ENCODE measurements at places on chromosomes 13 and 19. TPM values are rescaled to one million over a fixed set of nuclear protein-coding genes. Genes with fewer than 3 reads are reported as not detected.

FPR1 gene
- total RNA-seq, result not detected

PRRG2 gene
- 1.4 TPM for total RNA-seq

RASA3 gene
- total RNA-seq, result 13.7 TPM

CYP4F3 gene
- total RNA-seq, result not detected

SIGLEC14 gene
- not detected for total RNA-seq

SYNGR4 gene
- total RNA-seq, result not detected

ATP4B gene
- not detected for total RNA-seq

KPTN gene
- 20.1 TPM for total RNA-seq

DNA sequence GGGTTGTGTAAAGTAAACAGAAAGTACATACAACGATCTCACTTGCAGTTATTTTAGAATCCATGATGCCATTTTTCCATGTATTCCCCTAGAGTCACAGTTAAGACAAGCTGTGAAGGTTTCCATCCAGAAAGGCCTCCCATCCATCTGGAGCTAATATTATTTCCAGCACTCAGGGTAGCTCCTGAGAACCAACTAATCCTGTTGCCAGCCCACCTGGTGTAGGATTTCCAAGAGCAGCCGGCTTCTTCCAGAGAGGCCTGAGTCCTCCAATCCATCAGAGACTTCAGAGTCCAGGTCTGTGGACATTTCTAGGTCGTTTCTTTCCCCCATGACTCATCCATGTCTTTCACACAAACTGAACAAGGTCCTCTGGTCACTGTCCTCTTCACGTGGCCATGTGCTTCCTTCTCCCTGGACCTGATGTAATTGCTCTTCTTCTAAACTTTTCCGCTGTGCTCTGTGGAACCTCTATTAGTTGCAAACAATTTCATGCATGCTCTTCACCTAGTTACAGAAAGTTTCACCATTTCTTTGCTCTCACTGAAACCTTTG, 270.3 kb upstream of the TMTC4 start:
- no peak for DNase-seq

GRCh38 chr13:67772807-67773453, 542.8 kb upstream of the PCDH9 start:
- no peak for DNase-seq

GRCh38 chr13:37138926-37139325, 33.5 kb upstream of the CSNK1A1L start:
- DNase-seq, result no peak

DNA sequence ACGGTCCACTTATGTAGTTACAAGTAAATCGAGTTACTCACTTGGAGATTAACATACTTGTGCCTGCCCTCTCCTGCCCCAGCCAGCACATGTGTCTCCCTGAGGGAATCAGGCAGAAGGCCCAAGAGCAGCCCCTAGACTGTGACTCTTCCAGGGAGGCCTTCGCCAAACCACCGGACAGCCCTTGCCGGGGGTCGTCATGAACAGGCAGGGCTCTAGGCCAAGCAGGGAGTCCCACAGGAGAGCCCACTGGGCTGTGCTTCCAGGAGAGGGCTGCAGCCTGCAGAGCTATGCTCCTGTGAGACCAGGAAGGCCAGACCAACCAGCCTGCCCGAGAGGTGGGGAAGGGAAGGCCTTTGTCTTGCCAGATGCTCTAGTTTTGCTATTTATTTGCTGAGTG, 283.3 kb downstream of the FOXO1 start:
- no peak for DNase-seq

- peak; percentile 57 for DNase-seq
Observed at GRCh38 chr13:110914331-110915056, 375 bp downstream of the ANKRD10 start.

GRCh38 chr19:34457446-34457845, 24.1 kb upstream of the WTIP start:
- no peak for DNase-seq

- DNase-seq, result no peak
Observed at GRCh38 chr19:366205-366783, 21.7 kb upstream of the MIER2 start.

GRCh38 chr19:18233224-18233825, 7.1 kb upstream of the PDE4C start:
- peak; percentile 87 for DNase-seq

- no peak for DNase-seq
Observed at GRCh38 chr19:15810335-15810734, 5.1 kb downstream of the OR10H1 start.

DNA sequence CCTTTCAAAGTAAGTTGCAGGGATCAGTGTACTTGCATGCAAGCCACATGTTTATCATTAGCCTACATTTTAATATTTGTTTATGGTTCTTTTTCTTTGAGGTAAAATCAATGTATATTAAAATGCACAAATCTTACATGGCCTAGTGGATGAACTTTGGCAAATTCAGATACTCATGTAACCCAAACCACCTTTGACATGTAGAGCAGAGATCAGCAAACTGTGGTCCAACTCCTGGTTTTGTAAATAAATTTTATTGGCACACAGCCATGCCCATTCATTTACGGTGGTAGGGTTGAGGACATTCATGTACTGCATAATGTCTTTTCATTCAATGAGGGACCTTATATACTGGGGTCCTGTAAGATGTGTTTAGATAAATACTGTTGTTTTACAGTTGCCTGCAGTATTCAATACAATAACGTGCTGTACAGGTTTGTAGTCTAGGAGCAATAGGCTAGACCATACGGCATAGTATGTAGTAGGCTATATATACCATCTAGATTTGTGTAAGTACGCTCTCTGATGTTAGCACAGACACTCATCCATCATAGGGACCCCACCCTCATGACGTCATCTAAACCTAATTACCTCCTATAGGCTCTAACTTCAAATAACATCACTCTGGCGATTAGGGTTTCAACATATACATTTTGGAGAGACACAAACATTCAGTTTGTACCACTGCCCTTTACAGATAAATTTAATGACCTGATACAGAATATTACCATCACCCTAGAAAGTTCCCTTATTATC, 5.7 kb downstream of the NDFIP2 start:
- no peak for DNase-seq

GRCh38 chr19:1151037-1151724, 22.9 kb downstream of the SBNO2 start:
- DNase-seq, result no peak

- no peak for DNase-seq
Observed at GRCh38 chr13:110916301-110917142, 1.7 kb upstream of the ANKRD10 start.

DNA sequence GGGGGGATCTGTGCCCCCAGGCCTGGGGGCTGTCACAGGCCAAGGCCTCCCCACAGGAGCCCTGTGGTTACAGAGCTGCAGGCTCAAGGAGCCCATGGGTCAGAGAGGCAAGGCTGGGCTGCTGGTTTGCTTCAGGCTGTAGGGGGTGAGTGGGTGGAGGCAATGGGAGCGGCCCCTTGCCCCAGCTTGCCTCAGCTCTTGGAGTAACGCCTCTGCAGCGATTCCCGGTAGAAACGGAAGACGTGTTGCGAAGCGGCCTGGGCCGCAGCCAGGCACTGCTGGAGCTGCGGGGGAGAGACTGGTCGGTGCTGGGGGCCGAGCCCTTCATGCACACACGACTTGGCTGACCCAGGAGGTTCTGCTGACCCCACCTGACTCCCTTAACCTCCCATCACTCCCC, 10.1 kb downstream of the TMEM91 start:
- no peak for DNase-seq

GRCh38 chr13:89816404-89816803, 1531.1 kb upstream of the MIR17HG start:
- no peak for DNase-seq

DNA sequence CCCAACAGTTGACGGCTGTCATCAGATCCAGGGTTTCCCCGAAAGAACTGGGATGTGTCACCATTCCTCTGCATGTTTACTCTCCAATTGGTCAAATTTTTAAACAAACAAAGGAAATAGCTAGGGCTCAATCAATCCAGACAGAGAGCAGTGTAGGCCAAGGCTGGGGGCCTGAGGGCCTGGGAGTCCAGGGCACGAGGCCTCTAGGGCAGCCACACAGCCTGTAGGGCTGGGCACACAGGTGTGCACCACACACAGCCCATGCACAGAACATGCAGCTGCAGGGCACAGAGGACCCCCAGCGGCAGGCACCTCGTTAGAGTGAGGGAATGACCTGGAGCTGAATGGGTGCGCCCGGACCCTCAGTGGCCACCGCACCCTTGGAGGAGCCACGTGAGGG, 9.5 kb downstream of the MIER2 start:
- no peak for DNase-seq

GRCh38 chr13:75873494-75873893, 237.4 kb downstream of the LMO7 start:
- DNase-seq, result no peak

DNA sequence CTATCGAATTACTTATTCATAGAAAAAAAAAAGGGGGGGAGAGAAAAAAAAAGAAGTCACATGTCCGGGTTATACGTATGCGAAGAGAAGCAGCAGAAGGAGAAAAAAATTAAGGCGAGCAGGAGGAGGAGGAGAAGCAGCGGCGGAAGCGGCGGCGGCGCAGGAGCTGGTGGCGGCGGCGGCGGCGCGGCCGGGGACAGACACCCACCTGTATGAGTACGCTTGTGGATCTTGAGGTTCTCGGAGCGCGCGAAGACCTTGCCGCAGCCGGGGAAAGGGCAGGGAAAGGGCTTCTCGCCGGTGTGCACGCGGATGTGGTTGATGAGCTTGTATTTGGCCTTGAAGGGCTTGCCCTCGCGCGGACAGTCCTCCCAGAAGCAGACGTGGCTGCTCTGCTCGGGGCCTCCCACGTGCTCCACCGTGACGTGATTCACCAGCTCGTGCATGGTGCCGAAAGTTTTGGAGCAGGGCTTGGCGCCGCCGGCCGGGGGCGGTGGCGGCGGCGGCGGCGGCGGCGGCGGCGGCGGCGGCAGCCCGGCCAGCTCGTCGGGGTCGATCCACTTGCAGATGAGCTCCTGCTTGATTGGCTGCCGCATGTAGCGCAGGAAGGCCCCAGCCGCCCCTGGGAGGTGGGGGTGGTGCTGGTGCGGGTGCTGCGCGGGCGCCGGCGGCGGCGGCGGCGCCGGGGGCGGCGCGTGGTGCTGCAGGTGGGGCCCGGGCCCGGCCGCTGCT, 1.5 kb downstream of the ZIC5 start:
- no peak for DNase-seq

GRCh38 chr19:54707962-54708361, 16.3 kb upstream of the KIR3DL3 start:
- DNase-seq, result no peak

DNA sequence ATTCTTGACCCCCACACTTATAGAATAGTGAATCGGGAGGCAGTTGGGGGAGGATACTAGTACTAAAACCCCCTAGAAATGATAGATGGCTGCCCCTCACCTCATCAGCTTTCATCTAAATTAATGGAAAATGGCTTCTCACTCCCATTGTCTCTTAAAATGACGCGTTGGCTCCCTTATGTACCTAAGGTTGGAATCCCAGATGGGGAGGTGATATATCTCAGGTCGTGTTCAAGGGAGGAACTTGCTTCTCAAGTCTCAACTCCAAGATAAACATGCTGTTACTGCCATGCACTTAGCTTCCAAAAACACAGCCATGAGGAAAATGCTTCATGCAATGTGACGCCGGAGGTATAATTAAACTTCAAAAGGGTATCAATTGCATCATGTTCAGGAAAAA, 18.8 kb upstream of the UBE2L5 start:
- DNase-seq, result no peak

DNA sequence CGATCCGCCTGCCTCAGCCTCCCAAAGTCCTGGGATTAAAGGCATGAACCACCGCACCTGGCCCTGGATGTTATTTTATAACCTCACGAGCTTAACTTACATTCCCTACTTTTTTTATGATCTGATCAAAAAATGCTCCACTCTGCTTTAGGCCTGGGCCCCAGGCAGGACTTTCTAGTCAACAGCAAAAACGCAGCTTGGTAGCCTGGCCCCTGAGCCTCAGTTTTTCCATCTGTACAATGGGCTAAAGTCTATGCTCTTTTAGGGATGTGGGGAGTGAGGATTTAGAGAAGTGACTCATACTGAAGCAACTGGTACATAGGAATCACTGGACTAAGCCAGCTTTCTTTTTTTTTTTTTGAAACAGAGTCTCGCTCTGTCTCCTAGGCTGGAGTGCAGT, 11.9 kb upstream of the PIK3R2 start:
- no peak for DNase-seq

Data from mesothelial cell of epicardium (in vitro differentiated cells).